ENCODE measurements at places on chromosomes 3 and 15.

DNA sequence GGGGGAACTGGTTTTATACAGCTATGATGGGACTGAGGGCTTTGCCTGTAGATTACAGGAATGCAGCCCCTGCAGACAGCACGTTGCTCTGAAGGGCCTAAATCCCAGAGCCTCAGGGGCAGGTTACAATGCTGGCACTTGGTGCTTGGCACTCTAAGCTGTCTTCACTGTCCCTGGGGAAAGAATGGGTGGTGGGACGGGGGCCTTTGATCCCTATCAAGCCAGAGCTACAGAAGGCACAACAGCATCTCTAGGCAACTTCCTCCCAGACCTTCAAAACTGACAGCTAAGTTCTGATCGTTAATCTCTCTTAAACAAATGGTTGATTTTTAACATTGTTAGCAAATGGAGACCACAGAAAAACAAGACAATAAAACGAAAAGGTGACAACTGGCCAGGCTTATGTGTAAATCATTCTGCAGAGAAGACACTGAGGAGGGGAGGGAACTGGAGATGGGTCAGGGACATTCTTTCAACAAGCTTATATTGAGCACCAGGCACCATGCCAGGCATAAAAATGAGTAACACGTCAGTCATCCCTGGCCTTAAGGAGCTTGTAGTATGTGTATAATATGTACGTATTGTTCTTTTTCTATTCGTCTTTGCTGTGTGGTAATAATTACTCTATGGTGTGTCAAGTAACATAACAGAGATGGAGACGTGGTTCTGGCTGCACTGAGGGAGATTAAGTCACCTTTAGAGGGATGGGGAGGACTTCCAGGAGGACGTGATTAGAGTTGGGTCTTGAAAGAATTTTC is 49.1 kb downstream of the CA12 start:
- DNase-seq = no peak

GRCh38 chr15:52528564-52529340 is at the start of gene MYO5A:
Gene MYO5A, minus strand, starts transcription at chr15:52528880. Its CDS starts 74 bp downstream, at chr15:52528806.
- DNase-seq = peak; percentile 71

GRCh38 chr3:197103766-197104165 is 74.1 kb upstream of the MELTF start:
- DNase-seq = no peak

DNA sequence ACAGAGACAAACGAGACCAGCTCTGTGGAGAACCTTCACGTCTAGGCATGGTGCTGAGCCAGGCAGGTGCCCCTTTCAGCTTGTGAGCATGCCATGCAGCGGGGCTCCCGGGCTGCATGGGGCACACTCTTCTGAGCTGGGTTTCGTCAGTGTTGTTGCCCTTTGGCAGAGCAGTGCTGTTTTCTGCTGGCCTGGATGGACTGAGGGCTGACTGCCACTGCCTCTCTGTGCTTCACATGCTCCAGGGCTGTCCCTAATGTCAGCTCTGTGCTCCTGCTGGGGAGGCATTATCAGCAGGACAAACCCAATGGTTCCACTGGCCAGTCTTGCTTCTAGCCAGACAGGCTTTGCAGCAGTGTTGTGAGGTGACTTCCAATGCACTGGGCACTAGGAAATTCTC is 9.5 kb downstream of the GASK1A start:
- DNase-seq = no peak
